ENCODE measurements at places on chromosomes 16 and 17.

DNA sequence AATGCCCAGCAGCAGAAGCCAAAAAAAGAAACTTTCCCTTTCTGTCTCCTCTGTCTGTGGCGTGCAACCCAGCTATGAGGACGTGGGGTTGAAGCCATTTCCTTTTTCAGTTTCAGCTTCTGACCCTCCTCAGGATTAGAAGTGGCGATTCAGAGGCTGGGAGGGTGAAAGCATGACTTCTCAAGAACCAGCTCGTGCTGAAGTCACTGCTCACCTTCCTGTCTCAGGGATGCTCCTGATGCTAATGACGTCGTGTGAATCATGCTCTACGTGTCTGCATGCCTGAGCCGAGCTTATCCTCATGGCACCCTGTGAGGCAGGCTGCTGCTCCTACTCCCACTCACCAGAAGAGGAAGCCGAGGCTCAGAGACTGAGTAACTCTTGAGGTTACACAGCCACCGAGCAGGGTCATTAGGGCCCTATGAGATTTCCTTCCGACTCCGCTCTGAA, 5.7 kb upstream of the LPO start:
- no peak for DNase-seq

GRCh38 chr17:29358416-29358815, 31.7 kb upstream of the TAOK1 start:
- no peak for DNase-seq

DNA sequence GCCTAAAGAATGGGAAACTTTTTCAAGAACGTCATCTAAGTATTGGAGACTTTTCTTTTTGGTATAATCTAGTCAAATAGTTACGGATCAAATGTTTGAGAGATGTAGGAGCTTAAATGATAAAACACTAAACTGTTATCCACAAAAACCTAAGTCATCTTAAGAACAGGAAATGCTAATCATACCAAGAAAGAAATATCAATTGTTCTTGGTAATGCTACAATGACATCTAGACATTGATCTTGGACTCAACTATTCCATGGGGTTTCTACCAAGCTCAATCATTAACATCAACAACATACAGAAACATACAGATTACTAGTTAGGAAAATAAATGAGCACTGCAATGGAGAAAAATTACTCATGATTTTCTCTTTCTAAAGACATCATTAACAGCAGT, 3.8 kb downstream of the NUDT21 start:
- DNase-seq = no peak

- no peak for DNase-seq
Measured at GRCh38 chr16:1781758-1782407, 488 bp downstream of the SPSB3 start.

All from stimulated activated CD4-positive, alpha-beta T cell treated with anti-CD3 and anti-CD28 coated beads, Interleukin-1b, Interleukin-23, amount 100 ng/mL, for 1 hour (primary cell).